ENCODE measurements at places on chromosomes 7 and 10.
A peak's percentile ranks its signal among the peaks of the same experiment; 100 is the strongest.

- no peak for DNase-seq
Observed at GRCh38 chr10:80540136-80540535, 2.4 kb downstream of the SH2D4B start.

- no peak for DNase-seq
Observed at GRCh38 chr7:149569726-149570422, 72.3 kb upstream of the ZNF746 start.

DNA sequence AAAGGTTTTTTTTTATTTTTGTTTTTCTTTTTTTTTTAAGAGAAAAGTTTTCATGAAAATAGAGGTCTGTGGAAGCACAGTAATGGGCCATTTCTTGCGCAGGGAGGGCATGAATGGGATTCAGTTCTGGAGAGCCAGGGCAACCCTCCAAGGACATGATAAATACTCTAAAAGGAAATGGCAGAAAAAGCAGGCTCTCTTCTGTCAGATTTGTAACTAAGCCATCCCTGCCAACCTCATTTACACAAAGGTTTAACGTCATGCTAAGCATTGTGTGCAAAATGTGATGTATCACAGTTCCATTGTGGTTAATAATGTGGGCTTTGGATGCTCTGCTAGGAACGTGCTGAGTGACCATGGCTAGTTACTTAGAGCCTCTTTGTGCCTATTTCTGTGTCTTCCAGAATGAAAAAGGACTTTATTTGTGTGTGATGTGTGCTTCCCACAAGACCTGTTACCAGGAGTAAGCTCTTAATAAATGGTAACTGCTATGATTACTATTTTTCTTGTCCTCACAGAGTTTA is 1095.9 kb upstream of the SORCS1 start:
- DNase-seq = no peak

- no peak for DNase-seq
Observed at GRCh38 chr7:138204285-138204981, 128.2 kb downstream of the AKR1D1 start.

GRCh38 chr7:150586068-150586784 is 19.0 kb downstream of the GIMAP4 start:
- no peak for DNase-seq

DNA sequence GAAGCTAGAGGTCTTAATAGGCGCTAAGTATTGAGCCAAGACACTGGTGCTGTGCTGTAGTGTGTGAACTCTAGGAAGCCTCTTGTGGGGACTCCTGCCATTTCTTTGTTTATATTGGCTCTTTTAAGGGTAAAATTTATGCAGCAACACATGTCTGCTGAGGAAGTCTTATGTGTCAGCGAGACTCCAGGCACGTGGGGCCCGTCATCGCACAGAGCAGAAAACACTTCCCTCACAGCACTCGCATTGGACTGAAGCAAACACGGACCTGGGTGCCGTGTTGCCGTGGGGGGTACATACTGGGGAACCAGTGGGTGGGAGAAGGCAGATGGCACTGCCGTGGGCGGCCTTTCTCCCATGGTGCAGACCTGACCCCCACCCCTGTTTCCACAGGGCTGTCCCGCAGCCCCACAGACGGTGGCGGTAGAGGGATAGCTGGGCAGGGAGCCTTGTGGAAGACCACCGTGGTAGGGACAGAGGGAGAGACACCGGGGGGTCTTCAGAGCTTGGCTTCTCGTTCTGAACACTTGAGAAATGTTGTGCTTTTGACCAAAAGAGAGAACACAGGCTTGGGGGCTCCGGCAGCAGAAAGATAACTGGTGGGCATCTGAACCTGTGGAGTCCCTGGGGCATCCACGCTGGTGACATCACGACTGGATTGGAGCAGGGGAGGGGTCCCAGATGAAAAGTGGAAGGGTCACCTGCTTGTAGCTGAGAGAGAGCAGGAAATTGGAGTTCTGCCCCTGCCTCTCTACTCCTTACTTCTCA is 284.7 kb upstream of the SHH start:
- DNase-seq = no peak

GRCh38 chr10:51014680-51015389 is 59.5 kb upstream of the PRKG1 start:
- no peak for DNase-seq

DNA sequence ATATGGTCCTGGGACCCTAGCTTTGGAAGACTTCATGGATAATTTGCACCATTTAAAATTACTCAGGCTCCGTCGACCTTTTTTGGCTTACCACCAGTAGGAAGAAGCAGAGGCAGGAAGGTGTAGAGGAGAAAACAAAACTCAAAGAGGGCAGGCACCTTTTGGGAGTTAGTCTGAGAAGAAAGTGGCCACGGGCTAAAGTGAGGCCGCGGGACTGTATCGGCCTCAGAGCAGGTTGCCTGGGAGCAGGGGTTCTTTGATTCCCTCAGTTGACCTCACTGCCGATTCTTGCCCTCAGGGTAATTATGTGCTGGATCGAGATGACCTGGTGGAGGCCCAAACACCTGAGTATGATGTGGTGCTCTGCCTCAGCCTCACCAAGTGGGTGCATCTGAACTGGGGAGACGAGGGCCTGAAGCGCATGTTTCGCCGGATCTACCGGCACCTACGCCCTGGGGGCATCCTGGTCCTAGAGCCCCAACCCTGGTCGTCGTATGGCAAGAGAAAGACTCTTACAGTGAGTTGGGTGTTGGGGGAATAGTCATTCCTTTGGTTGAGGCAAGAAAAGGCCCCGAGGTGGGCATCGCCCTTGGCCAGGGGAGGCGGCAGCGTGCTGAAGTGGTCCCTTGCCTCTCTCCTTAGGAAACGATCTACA is 3.1 kb downstream of the MEPCE start:
- peak; percentile 41 for DNase-seq

DNA sequence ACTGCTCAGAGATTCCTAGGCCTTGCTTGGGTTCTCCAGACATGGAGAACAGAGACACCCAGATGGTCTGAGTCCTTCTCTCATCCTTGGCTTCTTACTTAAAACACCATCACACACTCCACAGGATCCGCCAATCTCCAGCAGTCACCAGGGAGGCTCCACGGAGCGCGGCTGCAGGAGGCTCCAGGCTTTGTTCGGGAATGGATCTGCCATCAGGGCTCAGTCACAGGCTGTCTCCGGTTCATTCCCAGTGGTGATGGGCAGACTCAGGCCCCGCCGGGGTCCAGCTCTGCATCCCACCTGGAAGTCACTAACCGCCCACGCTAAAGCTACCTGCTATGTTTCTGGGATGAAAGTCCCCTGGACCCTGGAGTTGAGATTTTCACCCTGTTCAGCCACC is 312.9 kb downstream of the TCERG1L start:
- no peak for DNase-seq

- DNase-seq = no peak
Observed at GRCh38 chr10:122163174-122164022, 107.7 kb upstream of the BTBD16 start.

GRCh38 chr7:50725774-50726173 is 56.9 kb downstream of the GRB10 start:
- no peak for DNase-seq

DNA sequence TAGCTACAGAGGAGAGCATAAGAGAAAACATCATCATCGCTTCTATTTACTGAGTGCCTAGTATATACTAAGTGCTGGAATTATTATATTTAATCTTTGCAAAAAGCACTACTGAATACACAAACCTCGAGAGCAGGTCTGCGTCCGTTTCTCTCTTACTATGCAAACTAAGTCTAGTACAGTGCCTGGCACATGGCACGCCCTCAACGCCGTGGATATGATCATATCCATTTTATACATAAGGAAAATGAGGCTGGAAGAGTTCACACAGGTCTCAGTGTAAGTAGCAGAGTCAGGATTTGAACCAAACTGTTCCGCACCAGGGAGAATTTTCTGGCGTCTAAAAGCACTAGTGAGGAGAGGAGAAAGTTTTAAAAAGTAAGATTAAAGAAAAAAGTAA is 17.6 kb downstream of the MXI1 start:
- DNase-seq = no peak

- DNase-seq = peak; percentile 95
Observed at GRCh38 chr7:37448636-37449361, at the start of gene ELMO1. TSS of gene ELMO1 (minus strand) at chr7:37448864. CDS start at chr7:37342690, 106,174 bp downstream.

DNA sequence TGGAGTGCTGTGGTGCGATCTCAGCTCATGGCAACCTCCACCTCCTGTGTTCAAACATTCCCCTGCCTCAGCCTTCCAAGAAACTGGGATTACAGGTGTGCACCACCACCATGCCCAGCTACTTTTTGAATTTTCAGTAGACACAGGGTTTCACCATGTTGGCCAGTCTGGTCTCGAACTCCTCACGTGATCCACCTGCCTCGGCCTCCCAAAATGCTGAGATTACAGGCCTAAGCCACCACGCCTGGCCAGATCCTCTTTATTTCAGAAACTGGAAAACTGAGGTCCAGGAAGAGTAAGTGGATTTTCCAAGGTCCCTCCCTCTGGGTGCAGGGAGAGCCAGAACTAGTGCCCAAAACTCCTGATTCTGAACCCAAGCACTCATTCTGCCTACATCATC is 413.1 kb upstream of the AUTS2 start:
- no peak for DNase-seq

DNA sequence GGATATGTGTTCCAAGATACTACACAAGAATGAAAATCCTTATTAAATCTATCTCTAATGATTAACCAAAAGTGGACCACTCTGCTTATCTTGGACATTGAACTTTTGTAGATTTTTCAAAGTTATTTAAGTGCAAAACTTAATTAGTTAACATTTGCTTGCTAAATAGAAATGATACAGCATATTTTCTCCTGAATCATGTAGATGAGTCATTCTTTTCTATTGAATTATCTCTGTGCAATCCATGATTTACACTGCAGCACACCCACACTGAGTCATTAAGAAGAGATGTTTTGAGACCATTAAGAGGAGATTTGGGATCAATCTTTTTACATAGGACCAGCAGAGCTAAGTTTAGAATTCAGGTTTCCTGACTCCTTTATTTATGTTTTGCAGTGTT is 6.6 kb upstream of the ABCC2 start:
- DNase-seq = no peak

- DNase-seq = no peak
Observed at GRCh38 chr10:57919864-57920263, 347.8 kb downstream of the IPMK start.
